Tibial artery (tissue), 4 donors: ENCODE measurements at places on chromosomes 3 and 15.

GRCh38 chr3:184337399-184337714, at the start of gene FAM131A:
Gene FAM131A, plus strand, starts transcription at chr3:184337600. Its CDS starts 31 bp downstream, at chr3:184337631.
- peak; percentile 86 for DNase-seq

- DNase-seq = no peak
Measured at GRCh38 chr15:52584414-52584813, 15.6 kb upstream of the ARPP19 start.

DNA sequence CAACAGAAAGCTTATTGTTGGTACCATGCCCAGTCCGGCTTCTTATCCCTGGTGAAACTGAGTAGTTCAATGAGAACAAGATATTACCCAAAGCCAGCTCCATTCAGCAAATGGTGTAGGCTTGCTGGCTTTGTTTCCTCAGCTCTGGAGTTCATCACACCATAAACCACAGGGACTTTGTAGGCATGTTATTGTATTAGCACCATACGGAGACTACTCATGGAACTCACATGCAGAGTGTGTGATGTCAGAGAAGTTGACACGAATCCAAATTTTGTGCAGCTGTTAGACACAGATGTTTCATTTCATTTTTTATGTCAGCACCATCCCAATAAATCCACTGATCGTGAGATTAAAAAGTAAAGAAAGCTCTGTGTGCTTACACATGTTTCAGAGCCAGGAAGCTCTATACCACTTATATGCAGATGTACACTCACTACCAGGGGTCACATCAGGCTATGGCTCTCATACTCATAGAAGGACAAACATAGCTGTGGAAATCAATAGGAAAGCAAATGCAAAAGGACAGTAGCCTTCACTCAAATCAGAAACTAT, 63.4 kb upstream of the LEKR1 start:
- no peak for DNase-seq

GRCh38 chr3:30658328-30659052, 52.1 kb downstream of the TGFBR2 start:
- no peak for DNase-seq

DNA sequence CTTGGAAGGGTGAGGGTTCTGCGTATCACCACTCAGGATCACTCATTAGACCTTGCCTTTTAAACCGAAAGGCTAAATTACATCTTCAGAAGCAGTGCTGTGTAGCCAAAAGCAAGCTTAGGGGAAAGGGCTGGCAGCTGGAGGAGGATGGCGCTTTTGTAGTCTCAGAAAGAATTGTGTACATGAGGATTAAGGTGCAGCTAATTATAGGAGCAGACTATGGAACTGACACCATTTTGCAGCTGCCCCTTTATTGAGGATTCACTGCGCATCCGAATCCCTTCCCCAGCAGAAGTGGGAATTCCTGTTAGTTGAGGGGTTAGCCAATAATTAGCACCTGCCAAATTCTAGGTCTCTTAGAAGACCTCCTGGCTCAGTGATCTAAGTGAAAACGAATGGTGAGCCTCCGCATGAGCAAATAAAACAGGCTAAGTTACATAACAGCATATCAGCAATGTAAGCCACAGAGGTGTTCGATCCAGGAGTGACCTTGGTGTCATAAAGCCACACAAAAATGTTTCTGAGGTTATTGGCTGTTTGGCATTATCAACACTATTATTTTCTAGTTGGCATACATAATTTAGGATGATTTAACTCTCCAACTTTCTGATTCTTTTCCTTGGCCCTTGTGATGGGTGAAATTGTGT, 42.6 kb upstream of the SEMA6D start:
- DNase-seq = no peak

GRCh38 chr3:139689708-139690228, 12.0 kb upstream of the NMNAT3 start:
- DNase-seq = no peak

GRCh38 chr3:8851703-8852102, 82.3 kb upstream of the OXTR start:
- no peak for DNase-seq

GRCh38 chr15:63983061-63983711, 63.1 kb downstream of the DAPK2 start:
- DNase-seq = no peak

GRCh38 chr3:87367736-87368135, 91.4 kb upstream of the POU1F1 start:
- DNase-seq = no peak

DNA sequence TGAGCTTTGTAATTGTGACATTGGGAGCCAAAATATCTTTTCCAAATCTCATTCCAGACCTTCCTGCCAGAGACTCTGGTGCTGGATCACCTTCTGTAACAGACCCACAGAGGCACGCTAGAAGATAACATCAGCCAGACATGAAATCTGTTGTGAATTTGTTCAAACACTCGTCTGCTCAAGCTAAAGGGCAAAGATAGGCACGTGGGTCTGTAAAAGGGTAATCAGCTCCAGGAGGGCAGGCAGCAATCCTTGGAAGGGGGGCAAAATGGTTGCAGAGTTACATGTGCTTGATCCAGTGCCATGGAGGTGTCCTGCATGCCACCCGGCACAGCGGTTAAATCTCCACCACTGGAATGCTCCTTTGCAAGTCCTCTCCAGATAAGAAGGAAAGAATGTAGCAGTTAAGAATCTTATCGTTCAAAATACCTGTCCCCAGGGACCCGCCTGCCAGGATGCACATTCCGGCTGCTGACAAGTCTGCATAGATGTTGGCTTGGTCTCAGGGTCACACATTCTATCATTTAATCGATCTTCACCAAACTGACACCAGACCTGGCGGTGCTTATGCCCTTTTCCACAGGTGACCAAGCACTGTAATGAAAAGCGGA, 74.8 kb downstream of the ADAMTS9 start:
- DNase-seq = no peak

DNA sequence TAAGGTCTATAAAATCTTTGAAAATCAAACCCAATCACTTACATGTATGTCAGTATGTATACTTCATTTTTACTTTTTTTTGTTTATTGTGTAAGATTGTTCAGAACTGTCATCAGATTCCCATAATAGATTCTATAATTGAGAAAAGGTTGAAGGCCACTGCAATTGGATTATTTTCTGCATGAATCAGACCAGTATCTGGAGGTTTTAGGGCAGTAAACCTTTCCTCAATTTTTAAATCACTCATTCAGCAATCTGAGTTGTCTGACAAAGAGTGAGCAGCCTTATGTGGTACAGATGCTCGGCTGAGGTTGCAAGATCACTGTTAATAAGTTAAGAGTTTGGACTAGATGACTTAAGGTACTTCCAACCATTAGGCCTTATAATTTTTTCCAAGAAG, 96.0 kb downstream of the TP63 start:
- DNase-seq = no peak

DNA sequence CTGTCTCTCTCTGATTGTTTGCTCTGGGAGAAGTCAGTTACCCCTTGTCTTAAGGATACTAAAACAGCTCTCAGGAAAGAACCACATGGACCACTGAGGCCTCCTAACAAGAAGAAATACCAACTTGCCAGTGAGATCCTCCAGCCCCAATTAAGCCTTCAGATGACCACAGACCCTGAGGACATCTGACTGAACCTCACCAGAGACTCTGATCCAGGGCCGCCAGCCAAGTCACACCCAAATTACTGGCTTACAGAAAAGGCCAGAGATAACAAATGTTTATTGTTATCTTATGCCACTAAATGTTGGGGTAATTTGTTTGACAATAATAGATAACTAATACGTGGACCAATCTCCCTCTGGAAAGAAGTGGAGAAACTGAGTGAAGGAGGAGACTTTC, 40.2 kb downstream of the SLC12A8 start:
- DNase-seq = no peak

GRCh38 chr3:2934541-2934940, 175.6 kb downstream of the IL5RA start:
- DNase-seq = no peak

GRCh38 chr15:88398011-88398410, 69.2 kb downstream of the MRPL46 start:
- no peak for DNase-seq

- DNase-seq = no peak
Measured at GRCh38 chr3:70097084-70097483, 97.6 kb downstream of the SAMMSON start.

- DNase-seq = no peak
Measured at GRCh38 chr3:194775266-194775665, 89.6 kb downstream of the FAM43A start.

DNA sequence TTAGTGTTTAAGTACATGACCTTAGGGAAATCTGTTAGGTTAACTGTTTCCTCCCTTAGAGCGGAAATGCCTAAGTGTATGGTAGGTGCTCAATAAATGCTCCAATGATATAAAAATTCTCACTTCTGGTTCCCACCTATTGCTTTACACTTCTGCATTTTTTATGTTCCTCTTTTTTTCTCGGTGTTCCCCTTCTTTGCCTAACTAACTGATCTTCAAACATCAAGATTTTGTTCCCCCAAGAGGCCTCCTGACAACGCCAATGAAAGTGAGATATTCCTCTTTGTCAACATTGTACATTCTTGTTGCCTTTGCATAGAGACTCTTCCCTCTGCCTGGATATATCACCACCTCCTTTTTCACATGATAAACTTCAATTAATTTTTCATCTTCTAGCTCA, 17.4 kb downstream of the SLC35A5 start:
- DNase-seq = no peak

DNA sequence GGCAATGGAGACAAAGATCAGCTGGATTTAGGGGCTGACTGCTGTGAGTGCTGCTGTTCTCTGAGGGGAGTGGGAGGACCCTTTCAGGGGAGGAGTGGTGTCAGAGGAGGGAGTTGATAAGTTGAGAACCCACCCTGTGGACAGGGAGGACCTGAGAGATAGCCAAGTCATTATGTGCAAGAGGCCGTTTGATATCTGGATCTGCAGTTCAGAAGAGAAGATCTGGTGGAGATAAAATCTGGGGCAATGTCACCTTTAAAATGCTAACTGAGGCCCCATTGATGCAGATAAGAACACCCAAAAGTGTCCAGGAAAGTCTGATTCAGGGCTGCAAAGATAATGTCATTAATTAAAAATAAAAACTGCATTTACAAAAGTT, 256.1 kb upstream of the HES1 start:
- DNase-seq = no peak

DNA sequence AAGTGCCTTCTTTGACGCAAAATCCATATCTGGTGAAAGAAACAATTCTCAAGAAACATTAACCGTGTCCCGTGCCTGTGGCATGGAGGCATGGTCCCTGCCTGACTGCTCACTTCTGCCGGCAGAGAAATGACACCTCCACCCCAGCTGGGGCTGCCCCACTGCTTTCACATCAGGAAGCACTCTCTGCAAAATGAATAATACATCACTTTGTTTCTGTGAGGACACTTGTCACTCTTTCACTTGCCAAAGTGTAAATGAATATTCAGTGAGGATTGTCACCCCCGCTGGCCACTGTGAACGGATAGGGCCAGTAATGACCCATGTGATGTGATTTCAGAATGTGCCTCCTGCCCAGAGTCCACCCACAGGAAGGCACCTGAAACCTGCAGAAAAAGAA, 31.1 kb upstream of the SLC24A5 start:
- DNase-seq = no peak

- DNase-seq = no peak
Measured at GRCh38 chr15:63986751-63987341, 59.4 kb downstream of the DAPK2 start.

DNA sequence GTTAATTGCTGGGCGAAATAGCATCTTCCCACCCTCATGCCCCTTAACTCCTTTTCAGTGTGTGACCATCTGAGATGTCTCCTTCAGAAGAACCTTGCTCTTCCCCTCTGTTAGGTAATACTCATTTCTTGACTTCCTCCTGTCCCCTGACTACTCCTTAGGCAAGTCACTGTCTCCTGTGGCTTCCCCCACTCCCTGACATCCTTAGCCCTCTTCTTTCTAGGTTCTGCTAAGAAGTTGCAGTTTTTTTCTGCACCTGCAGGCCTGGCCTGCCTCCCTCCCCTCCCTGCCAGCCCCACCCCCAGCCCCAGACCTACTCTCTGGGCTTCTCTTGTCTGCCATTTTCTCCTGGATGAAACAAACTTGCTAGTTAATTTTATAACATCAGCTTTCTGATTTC, 15.2 kb upstream of the EID1 start:
- DNase-seq = no peak

DNA sequence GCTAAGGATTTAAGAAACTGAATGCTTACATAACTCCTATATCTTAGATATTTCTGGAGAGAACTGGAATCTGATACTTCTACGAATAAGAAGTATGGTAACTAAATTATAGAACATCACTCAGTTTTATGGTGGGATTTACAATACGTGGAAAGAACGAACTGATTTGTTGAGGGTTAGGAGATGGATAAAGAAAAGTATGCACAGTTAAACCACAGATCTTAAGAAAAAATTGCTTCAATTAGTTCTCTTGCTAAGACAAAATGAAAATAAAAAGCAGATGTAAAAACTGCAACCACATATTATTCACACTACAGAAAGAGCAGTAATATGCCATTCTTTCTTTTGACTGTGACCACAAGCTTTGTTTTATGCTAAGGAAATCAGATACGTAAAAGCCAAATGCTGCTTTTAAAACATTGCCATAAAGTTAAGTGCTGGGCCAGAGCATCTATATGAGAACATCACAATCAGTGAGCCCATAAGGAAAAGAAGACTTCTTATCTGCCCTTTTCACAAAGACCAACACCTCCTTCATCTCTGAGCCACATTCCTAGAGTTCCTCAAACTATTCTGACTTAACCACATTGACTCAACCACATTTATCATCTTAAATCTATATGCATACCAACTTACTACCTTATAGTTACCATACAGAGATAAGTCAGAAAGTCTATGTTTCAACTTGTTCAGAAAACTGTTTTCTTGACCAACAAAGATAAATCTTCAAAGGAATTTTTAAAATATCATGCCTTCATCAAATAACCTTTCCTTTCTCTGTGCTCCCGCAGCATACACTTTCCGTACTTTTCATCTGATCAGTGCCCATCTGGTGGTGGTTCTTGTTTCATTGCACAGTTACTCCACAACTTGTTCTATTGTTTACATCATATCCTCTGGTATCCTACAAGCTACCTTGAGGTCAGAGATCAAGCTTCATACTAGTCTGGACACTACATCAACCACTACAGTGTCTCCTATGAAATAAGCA, 61.7 kb downstream of the FSIP1 start:
- no peak for DNase-seq

- no peak for DNase-seq
Measured at GRCh38 chr3:125022206-125022605, 33.6 kb downstream of the HEG1 start.

DNA sequence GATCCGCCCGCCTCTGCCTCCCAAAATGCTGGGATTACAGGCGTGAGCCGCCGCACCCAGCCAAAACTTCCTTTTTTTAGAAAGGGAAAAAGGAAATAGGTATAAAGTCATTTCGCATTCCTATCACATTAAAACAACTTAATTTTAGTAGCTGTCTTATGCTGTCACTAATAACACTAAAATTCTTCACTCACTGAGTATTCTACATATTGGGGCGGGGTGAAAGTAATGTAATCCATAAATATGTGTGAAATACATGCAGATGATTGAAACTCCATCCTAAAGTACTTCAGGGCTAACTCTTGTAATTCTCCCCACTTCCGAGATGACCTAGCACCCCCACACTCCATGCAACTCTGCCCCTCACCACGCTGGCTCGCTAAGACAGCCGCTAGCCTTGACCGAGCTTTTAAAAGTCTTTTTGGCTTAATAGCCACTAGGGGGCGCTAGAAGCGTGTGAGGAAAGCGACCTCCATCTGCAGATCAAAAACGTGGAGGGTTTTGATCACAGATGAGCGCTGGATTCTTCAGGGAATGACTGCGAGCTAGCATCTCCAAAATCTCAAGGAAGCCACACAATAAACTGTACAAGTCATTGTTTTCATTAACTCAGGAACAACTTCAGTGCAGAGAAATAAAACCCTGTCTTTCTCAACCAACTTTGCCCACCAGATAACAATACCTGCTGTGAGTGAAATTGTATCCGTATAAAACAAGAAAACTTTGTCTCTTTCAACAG, 129.3 kb upstream of the IGF1R start:
- no peak for DNase-seq

- no peak for DNase-seq
Measured at GRCh38 chr3:196216089-196216564, at the start of gene SLC51A. Gene SLC51A, plus strand, starts transcription at chr3:196216534. Its CDS starts 179 bp downstream, at chr3:196216713.
